ENCODE measurements at places on chromosomes 1 and 21. TPM values are rescaled to one million over a fixed set of nuclear protein-coding genes. Genes with fewer than 3 reads are reported as not detected.

GRCh38 chr1:82065916-82066315, 265.2 kb downstream of the ADGRL2 start:
- no peak for DNase-seq

SLFNL1 gene
- total RNA-seq: 0.40 TPM

DNA sequence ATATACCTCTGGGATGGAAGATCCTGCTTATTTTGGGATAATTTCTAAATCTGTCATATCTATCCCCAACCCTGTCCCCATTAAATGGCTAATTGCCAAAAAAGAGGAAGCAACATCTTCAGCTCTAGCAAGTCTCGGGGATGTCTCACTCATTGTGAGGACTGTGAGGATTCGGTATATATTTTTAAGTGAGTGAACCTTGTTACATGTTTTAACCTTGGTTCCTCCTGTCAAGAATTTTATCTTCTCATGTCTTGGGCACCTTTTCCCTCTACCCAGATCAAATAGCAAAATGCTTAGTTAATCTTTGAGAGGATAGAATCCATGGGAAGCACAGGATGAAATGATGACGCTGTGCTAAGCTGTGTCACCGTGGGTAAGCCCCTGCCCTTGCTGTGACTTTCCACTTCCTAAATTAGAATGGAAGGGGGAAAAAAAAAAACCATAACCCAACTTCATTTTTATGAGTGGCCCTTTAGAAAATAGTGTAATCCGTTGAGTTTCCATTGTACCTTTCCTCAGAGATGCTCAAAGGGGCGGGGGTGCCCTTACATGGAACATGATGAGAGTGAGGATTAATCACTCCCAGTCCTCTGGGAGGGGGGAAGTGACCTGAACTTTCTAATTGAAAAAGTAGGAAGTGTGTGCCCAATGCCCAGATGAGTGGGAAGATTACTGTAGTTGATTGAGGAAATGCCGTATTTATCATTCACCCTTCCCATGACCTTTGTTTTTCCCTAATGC, 7.6 kb downstream of the ATP1A1 start:
- no peak for DNase-seq

GRCh38 chr1:105317976-105318375, 1568.3 kb downstream of the AMY1C start:
- no peak for DNase-seq

C1orf116 gene
- not detected for total RNA-seq

DNA sequence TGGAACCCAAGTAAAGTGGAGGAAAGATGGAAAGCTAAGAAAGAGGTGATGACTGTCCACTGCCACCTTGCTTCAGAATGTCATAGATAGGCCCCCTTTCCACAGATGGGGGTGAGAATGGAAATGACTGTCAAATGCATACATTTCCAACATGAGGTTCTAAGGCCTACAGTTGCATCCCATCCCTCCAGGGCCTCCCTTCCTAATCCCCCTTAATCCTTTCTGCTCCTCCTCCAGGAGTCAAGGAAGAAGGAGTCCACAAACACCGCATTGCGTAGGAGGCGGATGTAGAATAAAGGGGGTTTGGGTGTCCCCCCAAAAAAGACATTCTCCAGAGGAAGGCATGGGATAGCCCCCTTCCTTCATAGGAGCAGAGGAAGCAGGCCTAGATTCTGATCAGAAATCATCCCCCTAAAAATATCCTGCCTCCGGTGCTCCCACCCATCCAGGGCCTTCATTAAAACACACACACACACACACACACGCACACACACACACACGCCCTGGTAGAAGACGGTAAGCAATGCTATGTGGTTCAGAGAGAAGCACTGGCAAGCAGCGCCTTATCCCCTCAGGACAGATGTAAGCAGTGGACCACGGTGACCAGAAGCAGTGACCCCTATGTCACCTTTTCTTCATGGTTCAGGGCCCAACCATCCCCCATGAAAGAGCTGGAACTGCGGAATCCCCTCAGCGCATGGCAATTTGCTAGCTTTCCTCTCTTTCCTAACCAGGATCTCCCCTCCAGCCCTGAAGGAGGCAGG, 2.0 kb downstream of the SV2A start:
- DNase-seq: no peak

All from activated CD8-positive, alpha-beta T cell treated with anti-CD3 and anti-CD28 coated beads, Interleukin-2, amount 10 ng/mL, durations not matched to agents 7 days and 5 days (primary cell).